CD4-positive, alpha-beta T cell treated with Interleukin-12 subunit alpha and Interleukin-12 subunit beta, for 1 hour (primary cell): ENCODE measurements at places on chromosomes 7 and 10.

DNA sequence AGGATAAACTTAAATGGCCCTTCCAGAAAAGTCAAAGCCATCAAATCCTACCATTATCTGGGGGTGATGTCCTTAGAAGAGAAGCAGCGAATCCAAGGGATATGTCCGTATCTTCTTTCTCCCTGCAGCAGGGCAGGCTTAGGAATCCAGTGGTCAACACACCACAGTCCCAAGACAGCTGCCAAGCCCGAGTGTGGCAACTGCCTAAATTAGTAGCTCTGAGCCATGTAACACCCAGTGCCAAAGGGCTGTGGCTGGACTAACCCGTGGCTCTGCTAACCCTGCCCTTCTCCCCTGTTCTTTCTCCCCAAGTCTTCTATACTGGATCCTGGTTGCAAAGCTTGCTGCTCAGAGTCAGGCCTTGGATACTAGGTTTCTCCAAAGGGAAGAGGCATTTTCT is 74.8 kb downstream of the CDK1 start:
- DNase-seq: no peak

DNA sequence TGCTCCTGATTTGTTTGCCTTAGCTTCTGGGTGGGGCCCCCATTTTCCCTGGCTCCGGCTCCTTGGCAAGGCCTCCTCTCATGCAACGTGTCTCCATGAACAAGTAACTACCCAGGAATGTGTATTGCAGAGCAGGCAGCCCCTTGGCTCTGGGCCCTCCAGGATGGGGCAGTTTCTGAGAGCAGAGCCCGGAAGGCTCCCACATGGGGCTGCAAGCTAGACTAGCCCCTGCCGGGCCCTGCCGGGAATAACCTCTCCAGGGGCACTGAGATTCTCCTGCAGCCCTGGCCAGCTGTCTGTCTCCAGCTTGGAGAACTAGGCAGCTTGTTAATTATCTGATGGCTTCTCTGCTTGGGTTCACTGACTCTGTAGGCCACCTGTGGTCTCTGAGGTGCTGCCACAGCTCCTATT is 184.0 kb upstream of the INHBA start:
- DNase-seq: no peak

GRCh38 chr10:30839652-30840051 is 192.0 kb downstream of the ZNF438 start:
- no peak for DNase-seq

DNA sequence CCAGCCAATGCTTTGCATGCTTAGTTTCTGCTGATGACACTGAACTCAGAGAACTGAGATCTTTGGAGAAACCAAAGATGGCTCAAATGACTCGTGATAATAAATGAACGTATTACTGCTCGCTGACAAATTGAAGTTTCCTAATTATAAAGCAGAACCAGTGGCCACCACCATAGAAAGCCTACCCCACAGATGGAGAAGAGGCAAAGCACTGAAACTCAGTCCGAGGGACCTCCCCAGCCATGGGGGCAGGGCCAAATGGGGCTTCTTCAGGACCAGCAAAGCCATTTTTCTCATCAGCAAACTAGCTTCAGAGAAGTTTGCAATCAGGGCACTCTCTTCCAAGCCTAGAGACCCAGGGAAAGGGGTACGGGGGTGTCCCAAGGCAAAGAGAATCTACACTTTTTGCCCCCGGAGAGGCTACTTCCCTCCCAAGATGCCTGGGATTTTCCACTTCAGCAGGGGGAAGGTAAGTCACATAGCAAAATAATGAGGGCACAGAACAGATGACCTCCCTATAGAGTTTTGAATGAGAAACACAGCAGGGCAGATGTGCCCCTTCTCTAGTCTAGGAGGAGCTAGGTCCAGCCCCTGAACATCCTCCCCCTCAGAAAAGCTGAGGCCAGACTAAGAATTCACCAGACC is 4.3 kb upstream of the IL6 start:
- no peak for DNase-seq

DNA sequence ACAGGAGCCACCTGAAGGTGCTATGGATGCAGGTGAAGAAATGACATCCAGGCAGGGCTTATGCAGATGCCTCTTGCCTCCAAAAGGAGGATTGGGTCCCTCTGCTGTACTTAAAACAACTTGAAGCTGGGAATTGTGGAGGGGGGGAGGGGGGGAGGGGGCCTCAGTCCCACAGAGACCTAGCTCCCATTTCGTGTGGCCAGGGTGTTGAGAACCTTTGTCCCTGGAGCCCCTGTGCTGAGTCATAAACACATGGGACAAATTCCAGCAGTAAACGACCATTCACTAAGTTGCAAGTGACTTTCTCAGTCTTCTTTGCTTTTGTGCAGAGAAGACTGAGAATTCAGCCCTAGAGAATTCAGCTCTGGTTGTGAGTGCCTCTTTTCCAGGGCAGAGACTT is 96.5 kb upstream of the PODXL start:
- no peak for DNase-seq
